ENCODE measurements at places on chromosomes 4 and X.
A peak's percentile ranks its signal among the peaks of the same experiment; 100 is the strongest.

- DNase-seq: no peak
Measured at GRCh38 chr4:142874684-142875083, 28.6 kb upstream of the INPP4B start.

- DNase-seq: no peak
Measured at GRCh38 chr4:176896211-176896610, 103.5 kb upstream of the VEGFC start.

- no peak for DNase-seq
Measured at GRCh38 chr4:105327222-105327621, 146.6 kb downstream of the PPA2 start.

- no peak for DNase-seq
Measured at GRCh38 chrX:750263-750662, 119.7 kb downstream of the SHOX start.

GRCh38 chr4:15245006-15245530, 182.8 kb upstream of the C1QTNF7 start:
- DNase-seq: no peak

DNA sequence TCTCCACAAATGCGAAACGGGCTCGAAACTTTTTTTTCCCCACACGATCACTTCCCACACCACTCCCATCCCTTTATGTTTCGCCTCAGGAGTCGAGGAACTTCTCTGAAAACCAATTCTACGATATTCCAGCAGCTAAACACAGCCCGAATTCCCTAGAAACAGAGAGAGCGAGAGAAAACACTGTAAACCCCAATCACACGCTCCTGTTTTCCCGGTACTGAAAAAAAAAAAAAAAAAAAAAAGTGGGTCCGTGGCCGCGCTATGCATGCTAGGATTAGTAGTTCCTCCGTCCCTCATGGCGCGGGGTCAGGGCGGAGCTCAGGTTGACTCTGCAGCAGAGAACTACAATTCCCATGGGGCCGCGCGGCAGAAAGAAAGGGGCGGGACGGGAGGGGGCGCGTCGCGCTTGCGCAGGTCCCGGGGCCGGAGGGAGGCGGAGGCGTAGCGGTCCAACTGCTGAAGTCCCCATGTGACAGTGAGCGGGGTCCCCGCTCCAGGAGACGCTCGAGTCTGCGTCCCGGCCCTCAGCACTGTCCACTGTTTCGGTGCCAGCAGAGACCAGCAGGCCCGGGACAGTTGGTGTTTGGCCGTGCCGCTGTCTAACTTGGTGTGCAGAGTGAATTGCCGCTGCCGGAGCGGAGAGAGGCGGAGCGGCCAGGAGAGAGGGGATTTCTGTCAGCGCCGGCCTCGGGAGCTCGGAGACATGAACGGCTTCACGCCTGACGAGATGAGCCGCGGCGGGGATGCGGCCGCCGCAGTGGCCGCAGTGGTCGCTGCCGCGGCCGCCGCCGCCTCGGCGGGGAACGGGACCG, at the start of gene SAP30:
TSS of gene SAP30 (plus strand) at position 478 of the 815 bp plus-strand sequence. CDS start at position 707, 229 bp downstream.
- peak; percentile 97 for DNase-seq

GRCh38 chr4:170305627-170306026, 215.9 kb upstream of the AADAT start:
- DNase-seq: no peak

DNA sequence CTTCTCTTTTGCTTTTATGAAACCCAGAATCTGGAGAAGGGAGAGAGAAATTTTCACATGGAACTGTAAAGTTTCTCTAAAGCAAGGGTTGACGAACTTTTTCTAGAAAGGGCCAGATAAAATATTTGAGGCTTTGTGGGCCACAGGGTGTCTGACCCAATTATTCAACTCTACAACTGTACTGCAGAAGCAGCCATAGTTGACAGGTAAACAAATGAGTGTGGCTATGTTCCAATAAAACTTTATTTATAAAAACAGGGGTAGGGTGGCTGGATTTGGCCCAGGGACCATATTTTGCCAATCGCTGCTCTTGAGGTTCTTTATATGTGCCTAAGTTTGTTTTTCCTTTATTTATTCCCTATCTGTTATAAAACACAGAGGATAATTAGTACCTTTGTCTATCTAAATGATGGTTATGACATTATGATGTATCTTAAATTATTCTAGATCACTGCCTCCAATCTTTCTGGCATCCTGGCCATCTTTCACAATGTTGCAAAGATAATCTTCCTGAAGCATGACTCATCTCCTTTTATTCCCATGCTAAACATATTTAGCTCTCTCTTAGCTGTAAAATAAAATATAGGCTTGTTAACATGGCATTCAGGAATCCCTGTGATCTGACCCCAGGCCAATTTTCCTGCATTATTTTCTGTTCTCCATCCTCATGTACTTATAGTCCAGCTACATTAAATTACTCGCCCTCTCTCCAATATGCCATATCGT, 106.8 kb upstream of the CBLL2 start:
- peak; percentile 27 for DNase-seq

GRCh38 chr4:99458911-99459447, 23.8 kb upstream of the ADH7 start:
- no peak for DNase-seq

DNA sequence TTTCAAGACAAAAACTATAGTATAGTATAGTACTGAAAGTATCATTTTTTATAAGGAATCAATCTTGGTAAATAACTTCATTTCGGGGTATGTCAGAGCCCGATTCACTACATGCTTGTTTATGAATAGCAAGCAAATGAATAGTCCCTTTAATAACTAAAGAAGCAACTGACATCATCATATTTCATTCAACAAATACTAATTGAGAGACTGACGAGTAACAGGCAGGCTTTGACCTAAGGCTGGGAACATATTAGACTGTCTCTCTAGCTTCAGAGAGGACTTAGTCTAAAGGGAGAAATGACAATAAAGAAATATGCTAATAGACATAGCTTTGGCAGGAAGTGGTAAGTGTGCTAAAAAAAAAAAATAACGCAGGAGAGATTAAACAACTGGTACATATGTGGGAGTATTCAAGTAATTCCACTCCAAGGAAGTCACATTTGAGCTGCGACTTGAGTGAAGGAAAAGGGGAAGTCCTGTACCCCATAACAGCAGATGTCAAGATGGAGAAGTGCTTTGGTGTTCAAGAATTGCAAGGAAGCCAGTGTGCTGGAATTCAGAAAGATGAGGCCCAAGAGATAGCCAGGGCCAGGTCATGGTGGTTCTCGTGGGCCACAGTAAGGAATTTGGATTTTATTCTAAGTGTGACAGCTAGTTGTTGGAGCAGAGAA, 284.9 kb downstream of the FBXO8 start:
- no peak for DNase-seq

- no peak for DNase-seq
Measured at GRCh38 chrX:31114858-31115257, 43.0 kb upstream of the FTHL17 start.

DNA sequence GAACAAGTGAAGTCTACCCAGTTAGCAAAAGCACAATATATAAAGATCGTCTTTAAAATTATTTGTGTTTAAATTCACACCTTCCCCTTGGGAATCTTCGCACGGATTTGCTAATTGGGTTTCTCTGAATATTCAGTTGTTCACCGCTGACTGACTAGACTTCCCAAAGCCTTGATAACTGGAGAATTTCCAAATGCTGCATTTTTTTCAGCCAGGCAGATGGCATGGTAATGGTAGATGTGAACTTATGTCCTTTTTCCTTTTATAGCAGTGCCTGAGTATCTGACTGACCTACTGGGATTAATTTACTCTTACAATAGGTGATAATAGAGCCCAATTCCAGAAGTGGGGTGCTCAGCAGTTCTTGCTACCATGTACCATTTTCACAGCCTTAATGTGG, 548.1 kb downstream of the PACRGL start:
- DNase-seq: no peak

GRCh38 chr4:13998850-13999445, 371.4 kb upstream of the BOD1L1 start:
- no peak for DNase-seq

All from brain microvascular endothelial cell (primary cell).